ENCODE measurements at places on chromosomes 4 and X. TPM values are rescaled to one million over a fixed set of nuclear protein-coding genes. Genes with fewer than 3 reads are reported as not detected.

DNA sequence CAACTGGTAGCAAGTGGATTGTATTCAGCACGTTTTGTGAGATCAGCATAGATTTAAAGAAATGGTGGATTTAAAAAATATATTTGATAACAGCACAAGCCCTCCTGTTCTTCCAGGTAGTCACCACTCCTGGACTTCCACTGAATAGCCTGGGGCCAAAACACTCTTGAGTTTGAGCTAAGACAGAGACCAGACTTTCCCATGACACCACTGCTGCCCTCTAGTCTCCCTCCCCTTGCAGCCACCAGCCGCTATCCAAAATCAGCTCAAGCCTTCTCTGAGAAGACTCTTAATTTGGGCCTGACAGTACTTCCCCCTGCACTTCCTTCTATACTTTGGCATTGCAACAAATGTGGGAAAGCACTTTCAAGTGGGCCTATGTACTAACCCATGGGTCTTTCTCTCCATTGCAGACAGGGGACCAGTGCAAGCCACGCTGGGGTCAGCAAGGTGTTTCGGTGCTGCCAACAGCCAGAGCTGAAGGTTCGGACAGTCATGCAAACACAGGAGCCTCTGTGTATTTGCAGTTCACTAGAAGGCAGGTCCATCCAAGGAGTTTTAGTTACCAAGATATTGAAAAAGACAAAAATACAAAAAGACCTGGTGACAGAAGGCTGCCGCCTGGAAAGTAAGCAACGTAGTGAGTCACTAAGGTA is 40.5 kb upstream of the KLHL13 start:
- no peak for DNase-seq
- no peak overlapping the region for H3K4me3 ChIP-seq
- H3K4me1 ChIP-seq: no peaks in the 10 kb centered on the region
- no peak overlapping the region for H3K27ac ChIP-seq
- H3K36me3 ChIP-seq: no peaks in the 10 kb centered on the region
- no peaks in the 10 kb centered on the region for H3K27me3 ChIP-seq

GRCh38 chrX:71910986-71911730 is 513 bp downstream of the NHSL2 start:
- peak overlapping the region; percentile 26 for H3K4me3 ChIP-seq
- DNase-seq: peak; percentile 33
- H3K36me3 ChIP-seq: no peaks in the 10 kb centered on the region
- peak overlapping the region; percentile 21 for H3K27ac ChIP-seq
- no peaks in the 10 kb centered on the region for H3K27me3 ChIP-seq

- no peak for DNase-seq
- no peaks in the 10 kb centered on the region for H3K27me3 ChIP-seq
- H3K27ac ChIP-seq: no peak overlapping the region
- H3K4me1 ChIP-seq: no peaks in the 10 kb centered on the region
These were observed 611.2 kb downstream of the PPP4R3C start for GRCh38 chrX:26851981-26852380.

DNA sequence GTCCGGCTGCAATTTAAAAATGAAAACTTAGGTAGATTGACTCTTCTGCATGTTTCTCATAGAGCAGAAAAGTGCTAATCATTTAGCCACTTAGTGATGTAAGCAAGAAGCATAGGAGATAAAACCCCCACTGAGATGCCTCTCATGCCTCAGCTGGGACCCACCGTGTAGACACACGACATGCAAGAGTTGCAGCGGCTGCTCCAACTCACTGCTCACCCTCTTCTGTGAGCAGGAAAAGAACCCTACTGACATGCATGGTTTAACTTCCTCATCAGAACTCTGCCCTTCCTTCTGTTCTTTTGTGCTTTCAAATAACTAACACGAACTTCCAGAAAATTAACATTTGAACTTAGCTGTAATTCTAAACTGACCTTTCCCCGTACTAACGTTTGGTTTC is 41.0 kb downstream of the MAP7D3 start:
- no peak for DNase-seq
- no peak overlapping the region for H3K27ac ChIP-seq

DNA sequence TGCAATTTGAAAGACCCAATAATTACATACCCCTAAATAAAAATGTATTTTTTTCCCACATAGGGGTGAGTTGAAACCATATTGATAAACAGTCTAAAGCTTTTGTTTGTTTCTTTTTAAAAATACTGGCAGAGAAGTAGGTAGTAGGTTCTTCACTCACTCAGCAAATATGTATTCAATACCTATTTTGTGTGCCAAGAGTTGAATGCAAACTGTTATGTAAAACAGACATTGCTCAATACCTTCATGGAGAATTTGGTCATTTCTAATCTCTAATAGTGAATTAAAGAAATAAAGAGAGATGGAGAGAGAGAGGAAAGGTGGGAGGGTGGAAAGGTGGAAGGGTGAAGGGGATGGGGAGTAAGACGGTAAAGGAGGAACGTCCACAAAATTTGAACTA is 589.9 kb upstream of the GNPDA2 start:
- H3K27me3 ChIP-seq: no peaks in the 10 kb centered on the region
- no peak overlapping the region for H3K4me3 ChIP-seq
- no peaks in the 10 kb centered on the region for H3K36me3 ChIP-seq
- DNase-seq: no peak

DNA sequence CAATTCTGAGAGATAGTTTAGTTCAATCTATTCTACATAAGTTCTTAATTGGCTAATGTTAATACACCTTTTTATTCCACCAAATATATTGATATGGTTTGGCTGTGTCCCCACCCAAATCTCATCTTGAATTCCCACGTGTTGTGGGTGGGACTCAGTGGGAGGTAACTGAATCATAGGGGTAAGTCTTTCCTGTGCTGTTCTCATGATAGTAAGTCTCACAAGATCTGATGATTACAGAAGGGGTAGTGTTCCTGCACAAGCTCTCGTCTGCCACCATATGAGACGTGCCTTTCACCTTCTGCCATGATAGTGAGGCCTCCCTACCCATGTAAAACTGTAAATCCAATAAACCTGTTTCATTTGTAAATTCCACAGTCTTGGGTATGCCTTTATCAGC is 11.3 kb downstream of the PPA2 start:
- no peaks in the 10 kb centered on the region for H3K4me1 ChIP-seq
- no peaks in the 10 kb centered on the region for H3K36me3 ChIP-seq
- no peak for DNase-seq

- peak; percentile 89 for DNase-seq
- no peak overlapping the region for H3K4me3 ChIP-seq
- peaks cover 11% of the 10 kb centered on the region for H3K4me1 ChIP-seq
- H3K27me3 ChIP-seq: no peaks in the 10 kb centered on the region
These were observed 28.3 kb downstream of the CYTL1 start for GRCh38 chr4:4990857-4991540.

DNA sequence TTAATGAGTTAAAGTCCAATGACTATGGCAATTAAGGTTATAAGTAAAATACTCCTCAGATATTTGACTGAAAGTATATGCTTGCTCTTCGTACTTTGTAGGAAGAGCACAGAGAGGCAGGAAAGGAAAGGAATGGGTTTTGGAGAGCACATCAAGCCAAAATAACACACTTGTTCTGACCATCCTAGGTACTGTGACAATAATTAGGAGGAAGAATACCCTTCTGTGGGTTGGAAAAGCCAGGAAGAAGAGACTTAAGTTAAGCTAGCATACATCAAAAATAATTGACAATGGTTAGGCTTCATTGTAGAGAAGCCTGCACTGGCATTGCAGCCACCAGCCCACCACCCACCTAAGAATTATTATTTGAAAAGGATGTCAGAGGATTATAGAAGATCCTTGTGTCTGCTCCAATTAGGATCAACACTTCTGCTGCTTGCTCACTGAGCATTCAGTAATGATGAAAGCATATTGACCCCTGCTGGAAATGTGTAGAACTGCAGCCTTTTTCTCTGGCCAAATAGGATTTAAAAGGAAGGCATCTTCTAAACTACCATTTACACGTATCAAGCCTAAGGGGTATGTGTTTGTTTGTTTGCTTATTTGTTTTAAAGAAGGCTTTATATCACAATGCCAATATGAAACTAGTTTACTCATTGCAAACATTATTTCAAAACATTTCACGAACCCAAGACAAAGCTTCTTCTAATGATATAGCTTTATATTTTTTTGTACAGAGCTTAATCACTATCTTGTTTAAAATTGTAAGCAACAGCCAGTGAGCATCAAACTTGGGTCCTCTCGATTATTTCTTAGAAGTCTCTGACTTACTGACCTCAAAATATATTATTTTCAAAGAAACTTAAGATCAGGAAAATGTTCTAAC is 286.2 kb upstream of the TET2 start:
- H3K27me3 ChIP-seq: no peaks in the 10 kb centered on the region
- DNase-seq: peak; percentile 63
- no peaks in the 10 kb centered on the region for H3K4me1 ChIP-seq
- no peaks in the 10 kb centered on the region for H3K36me3 ChIP-seq
- H3K27ac ChIP-seq: no peak overlapping the region
- no peak overlapping the region for H3K4me3 ChIP-seq

DNA sequence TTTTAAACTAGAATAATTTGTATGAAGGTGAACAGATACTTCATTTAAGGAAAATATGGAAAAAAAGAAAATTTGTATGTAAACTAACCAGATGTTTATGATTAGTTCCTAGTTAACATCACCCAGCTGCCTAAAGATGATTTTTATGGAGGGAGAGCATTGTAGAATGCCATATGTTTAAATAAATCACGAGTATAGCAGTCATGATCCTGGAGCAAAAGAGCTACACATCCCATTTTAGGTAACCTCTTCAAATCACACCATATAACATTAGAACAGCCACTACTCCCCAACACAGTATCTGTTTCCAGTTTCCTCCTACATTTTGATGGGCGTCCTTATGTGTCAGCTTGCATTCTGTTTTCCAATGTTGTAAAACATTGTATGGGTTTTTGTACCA is 571.9 kb upstream of the FAM241A start:
- no peak overlapping the region for H3K27ac ChIP-seq
- H3K36me3 ChIP-seq: no peaks in the 10 kb centered on the region
- DNase-seq: no peak
- H3K27me3 ChIP-seq: peaks cover 3% of the 10 kb centered on the region

- H3K36me3 ChIP-seq: no peaks in the 10 kb centered on the region
- DNase-seq: no peak
- no peak overlapping the region for H3K27ac ChIP-seq
- no peak overlapping the region for H3K4me3 ChIP-seq
- no peaks in the 10 kb centered on the region for H3K27me3 ChIP-seq
- H3K4me1 ChIP-seq: no peaks in the 10 kb centered on the region
These were observed 424.5 kb upstream of the CTSO start for GRCh38 chr4:156378033-156378665.

GRCh38 chrX:108091878-108092291 is 307 bp downstream of the ATG4A start:
- no peaks in the 10 kb centered on the region for H3K27me3 ChIP-seq
- H3K27ac ChIP-seq: no peak overlapping the region
- no peaks in the 10 kb centered on the region for H3K4me1 ChIP-seq
- no peak for DNase-seq

DNA sequence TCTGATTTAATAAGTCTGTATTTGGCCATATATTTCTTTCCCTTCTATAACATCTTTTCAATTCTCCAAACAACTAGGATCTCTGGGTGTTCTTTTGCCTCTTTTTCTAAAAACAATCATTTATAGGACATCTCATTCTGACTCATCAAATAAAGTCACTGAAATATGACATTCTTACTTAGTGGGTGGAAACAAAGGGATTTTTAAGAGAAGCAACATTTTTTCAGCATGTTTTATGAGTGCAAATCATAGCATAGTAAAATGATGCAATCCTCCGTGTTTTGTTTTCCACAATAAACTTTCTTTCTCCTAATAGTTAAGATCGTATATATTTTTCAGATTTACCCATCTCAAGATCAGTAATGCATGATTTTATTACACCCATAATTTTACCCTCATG is 179.8 kb downstream of the SPCS3 start:
- H3K4me1 ChIP-seq: no peaks in the 10 kb centered on the region
- no peak overlapping the region for H3K4me3 ChIP-seq
- no peaks in the 10 kb centered on the region for H3K36me3 ChIP-seq

GRCh38 chr4:103424853-103425252 is 226.7 kb upstream of the CENPE start:
- H3K36me3 ChIP-seq: no peaks in the 10 kb centered on the region
- H3K4me3 ChIP-seq: no peak overlapping the region
- H3K4me1 ChIP-seq: no peaks in the 10 kb centered on the region
- H3K27ac ChIP-seq: no peak overlapping the region
- H3K27me3 ChIP-seq: no peaks in the 10 kb centered on the region

DNA sequence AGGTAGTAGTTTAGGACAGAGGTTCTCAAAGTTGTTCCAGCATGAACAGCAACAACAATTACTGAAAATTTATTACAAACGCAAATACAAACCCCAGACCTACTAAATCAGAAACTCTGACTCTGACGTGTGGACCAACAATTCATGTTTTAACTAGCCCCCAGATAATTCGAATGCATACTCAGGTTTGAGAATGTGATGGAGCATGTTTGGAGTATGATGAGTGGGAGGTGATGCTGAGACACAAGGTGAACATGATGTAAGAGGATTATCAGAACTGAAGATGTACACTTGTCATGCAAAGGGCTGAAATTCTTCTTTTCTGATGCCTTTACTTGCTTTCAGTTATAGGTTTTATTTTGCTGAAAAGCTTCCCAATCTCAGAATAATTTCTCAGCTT is 323.0 kb downstream of the INPP4B start:
- no peaks in the 10 kb centered on the region for H3K36me3 ChIP-seq
- no peaks in the 10 kb centered on the region for H3K4me1 ChIP-seq
- H3K4me3 ChIP-seq: no peak overlapping the region
- no peaks in the 10 kb centered on the region for H3K27me3 ChIP-seq
- H3K27ac ChIP-seq: no peak overlapping the region

DNA sequence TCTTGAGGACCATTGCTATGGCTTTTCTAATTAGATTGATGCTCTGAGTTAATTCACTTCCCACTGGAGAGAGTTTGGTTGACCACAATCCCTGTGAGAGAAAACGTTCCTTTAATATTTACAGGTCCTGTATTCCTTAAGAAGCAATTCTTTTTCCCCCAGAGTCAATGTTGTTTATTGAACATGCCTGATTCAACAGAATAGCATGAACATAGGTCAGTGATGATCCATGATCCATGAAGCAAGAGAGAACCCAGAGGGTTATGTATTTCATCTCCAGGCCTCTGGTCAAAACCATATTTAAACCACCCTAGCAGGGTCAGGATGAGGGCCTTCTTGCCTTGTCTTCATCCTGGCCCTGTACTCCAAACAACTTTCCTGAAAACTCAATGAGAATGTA is 39.4 kb upstream of the EFHC2 start:
- no peaks in the 10 kb centered on the region for H3K36me3 ChIP-seq
- no peak for DNase-seq
- H3K27ac ChIP-seq: no peak overlapping the region
- H3K4me3 ChIP-seq: no peak overlapping the region
- H3K4me1 ChIP-seq: no peaks in the 10 kb centered on the region

GRCh38 chrX:51332188-51332942 is at the start of gene NUDT10:
Gene NUDT10, plus strand, starts transcription at chrX:51332822. Its CDS starts 144 bp downstream, at chrX:51332966.
- H3K27me3 ChIP-seq: no peaks in the 10 kb centered on the region
- H3K4me1 ChIP-seq: no peaks in the 10 kb centered on the region
- peak; percentile 71 for DNase-seq
- H3K4me3 ChIP-seq: peak within 1 kb of the TSS; percentile 37

The RNF128 gene
- 1.2 TPM for polyA plus RNA-seq

The FRMD7 gene
- polyA plus RNA-seq: 0.02 TPM

The SPIN2A gene
- 0.36 TPM for polyA plus RNA-seq

The ZCCHC12 gene
- polyA plus RNA-seq: 25.2 TPM

The MSANTD1 gene
- 0.15 TPM for polyA plus RNA-seq

Data from ovary (tissue), 10 donors.